ENCODE measurements at places on chromosomes 1 and 21. TPM values are rescaled to one million over a fixed set of nuclear protein-coding genes. Genes with fewer than 3 reads are reported as not detected.

Gene STIL
- total RNA-seq: 18.4 TPM

GRCh38 chr1:175331891-175332290 lies 139.3 kb upstream of the KIAA0040 start:
- H3K27ac ChIP-seq: no peak overlapping the region
- no peak for DNase-seq
- no peaks in the 10 kb centered on the region for H3K4me1 ChIP-seq
- H3K4me3 ChIP-seq: no peak overlapping the region

Gene PTGFR
- not detected for total RNA-seq

DNA sequence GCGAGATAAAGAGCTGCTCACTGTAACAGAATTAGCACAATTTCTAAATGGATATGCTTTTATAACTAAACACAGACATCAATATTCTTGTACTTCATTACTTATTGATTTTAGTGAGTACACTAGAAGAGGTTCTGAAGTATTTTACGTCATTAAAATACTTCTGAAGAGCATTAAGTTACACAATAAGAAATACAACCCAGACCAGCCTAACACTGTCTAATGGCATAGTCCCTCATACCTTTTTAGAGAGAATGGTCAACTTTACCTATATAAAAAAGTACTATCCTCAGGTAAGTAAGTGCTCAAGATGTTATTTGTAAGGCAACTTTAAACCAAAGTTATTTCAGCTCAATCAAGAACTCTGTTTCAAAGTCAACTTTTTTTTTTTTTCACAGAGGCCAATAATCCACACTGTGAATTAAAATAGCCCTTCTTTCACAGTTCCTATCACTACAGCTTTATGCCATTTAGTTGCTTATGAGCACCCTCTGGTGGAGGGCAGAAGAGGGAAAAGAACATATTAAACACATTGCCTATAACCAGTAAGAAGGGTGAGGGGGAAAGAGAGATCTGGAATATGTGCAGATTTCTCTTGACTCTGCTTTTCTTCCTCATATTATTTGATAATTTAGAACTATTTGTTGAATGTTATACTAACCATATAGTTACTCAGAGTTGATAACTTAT lies 182.1 kb upstream of the DMRTA2 start:
- no peaks in the 10 kb centered on the region for H3K27me3 ChIP-seq
- H3K4me3 ChIP-seq: no peak overlapping the region
- no peaks in the 10 kb centered on the region for H3K4me1 ChIP-seq
- no peak overlapping the region for H3K27ac ChIP-seq
- no peak for DNase-seq

Gene C8B
- not detected for total RNA-seq
